ENCODE measurements at places on chromosomes 13 and 19. TPM values are rescaled to one million over a fixed set of nuclear protein-coding genes. Genes with fewer than 3 reads are reported as not detected.
A peak's percentile ranks its signal among the peaks of the same experiment; 100 is the strongest.

GRCh38 chr19:34273121-34273520 is 18.8 kb downstream of the GARRE1 start:
- H3K36me3 ChIP-seq, result peaks cover 5% of the 10 kb centered on the region
- DNase-seq, result no peak
- peaks cover 33% of the 10 kb centered on the region for H3K4me1 ChIP-seq
- H3K4me3 ChIP-seq, result no peak overlapping the region

GRCh38 chr19:57934820-57935665 is at the start of gene ZNF418:
TSS of gene ZNF418 (minus strand) at chr19:57935402. CDS start at chr19:57933822, 1,580 bp downstream.
- H3K4me1 ChIP-seq, result no peaks in the 10 kb centered on the region
- H3K4me3 ChIP-seq, result peak within 1 kb of the TSS; percentile 77
- peak within 1 kb of the TSS; percentile 78 for H3K27ac ChIP-seq
- DNase-seq, result peak; percentile 76

GRCh38 chr19:50414864-50415660 is 3.7 kb upstream of the SPIB start:
- H3K4me3 ChIP-seq, result no peak overlapping the region
- peaks cover 17% of the 10 kb centered on the region for H3K36me3 ChIP-seq
- H3K27me3 ChIP-seq, result peaks cover 8% of the 10 kb centered on the region

ELSPBP1 gene
- not detected for total RNA-seq

- no peak overlapping the region for H3K4me3 ChIP-seq
- H3K4me1 ChIP-seq, result no peaks in the 10 kb centered on the region
- no peaks in the 10 kb centered on the region for H3K27me3 ChIP-seq
- H3K36me3 ChIP-seq, result no peaks in the 10 kb centered on the region
- DNase-seq, result no peak
These were observed 155.6 kb upstream of the IRS2 start for GRCh38 chr13:109941951-109942350.

SHANK1 gene
- not detected for total RNA-seq

TPRX1 gene
- not detected for total RNA-seq

DNA sequence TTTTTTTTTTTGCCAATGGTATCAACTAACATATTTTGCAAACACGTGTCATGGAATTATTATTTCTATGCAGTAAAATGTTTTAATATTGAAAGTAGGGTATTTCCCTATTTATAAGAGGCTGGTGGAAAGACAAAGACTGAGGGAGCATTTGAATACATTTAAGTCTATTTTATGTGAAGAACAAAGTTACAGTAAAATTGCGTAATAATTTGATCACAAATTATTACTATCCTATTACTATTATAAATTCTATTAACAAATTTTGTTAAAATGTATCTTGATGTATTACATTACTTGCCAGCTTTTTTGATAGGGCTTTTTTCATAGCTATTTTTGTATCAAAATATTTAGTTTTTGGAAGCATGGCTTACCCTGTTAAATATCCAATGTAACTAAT is 58.4 kb downstream of the GPC5 start:
- no peak overlapping the region for H3K27ac ChIP-seq
- no peaks in the 10 kb centered on the region for H3K36me3 ChIP-seq
- H3K4me3 ChIP-seq, result no peak overlapping the region
- DNase-seq, result no peak
- no peaks in the 10 kb centered on the region for H3K27me3 ChIP-seq
- H3K4me1 ChIP-seq, result no peaks in the 10 kb centered on the region

DZIP1 gene
- 0.14 TPM for total RNA-seq

GRCh38 chr13:69324090-69324886 is 783.3 kb upstream of the ATXN8OS start:
- no peak overlapping the region for H3K27ac ChIP-seq
- no peaks in the 10 kb centered on the region for H3K36me3 ChIP-seq
- H3K4me3 ChIP-seq, result no peak overlapping the region
- no peak for DNase-seq
- no peaks in the 10 kb centered on the region for H3K4me1 ChIP-seq
